Activated CD8-positive, alpha-beta T cell treated with anti-CD3 and anti-CD28 coated beads, Interleukin-2, amount 10 ng/mL, durations not matched to agents 7 days and 5 days (primary cell): ENCODE measurements at places on chromosomes 2 and 18. TPM values are rescaled to one million over a fixed set of nuclear protein-coding genes. Genes with fewer than 3 reads are reported as not detected.

DNA sequence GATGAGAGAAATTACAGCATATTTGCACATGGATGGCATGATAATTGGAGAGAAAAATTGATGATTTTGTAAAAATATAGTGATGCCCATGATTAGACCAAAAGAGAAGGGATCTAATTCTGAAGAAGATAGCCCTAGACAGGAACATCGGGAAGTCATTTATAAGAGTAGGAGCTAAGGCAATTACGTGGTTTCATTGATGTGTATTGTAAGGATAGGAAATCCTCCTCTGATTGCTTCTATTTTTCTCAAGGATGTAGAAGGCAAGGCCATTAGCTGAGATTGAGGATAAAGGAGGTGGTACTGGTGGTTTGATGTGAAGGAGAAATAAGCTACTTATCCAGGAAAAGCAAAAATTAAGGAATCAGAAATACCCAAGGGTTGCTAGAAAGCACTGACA is 176.5 kb upstream of the SOX11 start:
- no peaks in the 10 kb centered on the region for H3K27me3 ChIP-seq
- H3K4me1 ChIP-seq: no peaks in the 10 kb centered on the region
- no peaks in the 10 kb centered on the region for H3K36me3 ChIP-seq
- no peak for DNase-seq
- H3K27ac ChIP-seq: no peak overlapping the region
- no peak overlapping the region for H3K4me3 ChIP-seq

DNA sequence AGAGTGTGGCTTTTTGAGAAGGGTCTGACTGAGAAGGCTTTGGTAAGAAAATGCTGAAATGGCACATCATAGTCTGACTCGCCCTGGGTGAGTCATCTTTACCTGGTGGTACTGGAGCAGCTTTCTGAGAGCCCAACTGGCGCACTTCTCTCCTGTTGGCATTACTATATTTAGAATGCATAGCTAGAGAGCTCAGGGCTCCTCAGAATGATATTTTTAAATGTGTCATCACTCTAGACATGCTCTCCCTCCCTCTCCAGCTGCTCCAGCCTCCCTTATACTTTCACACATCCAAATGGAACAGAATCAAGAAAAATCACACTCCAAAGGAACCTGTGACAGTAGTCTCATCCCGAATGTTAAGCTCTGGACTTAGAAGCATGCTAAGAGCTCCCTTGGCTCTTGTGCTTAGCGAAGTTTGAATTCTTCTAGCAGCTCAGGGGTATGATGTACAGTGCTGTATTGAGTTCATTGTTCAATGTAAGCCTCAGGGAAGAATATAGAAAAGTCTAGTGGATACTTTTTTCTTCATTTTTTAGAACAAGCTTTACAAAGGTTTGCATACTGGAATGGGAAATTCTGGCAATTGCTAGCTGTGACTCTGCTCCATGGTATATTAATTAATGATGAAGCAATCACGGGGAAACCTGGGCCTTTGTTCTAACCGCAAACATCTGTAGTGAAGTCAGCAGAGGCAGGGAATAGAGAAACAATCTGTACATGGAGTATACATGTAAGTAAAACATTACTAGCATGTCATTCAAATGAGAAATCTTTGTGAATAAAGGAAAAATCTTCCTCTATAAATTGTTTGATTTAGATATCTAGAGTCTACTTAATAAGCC is 751.2 kb upstream of the NRXN1 start:
- no peak for DNase-seq
- H3K36me3 ChIP-seq: no peaks in the 10 kb centered on the region
- H3K27ac ChIP-seq: no peak overlapping the region
- no peaks in the 10 kb centered on the region for H3K27me3 ChIP-seq
- H3K4me1 ChIP-seq: no peaks in the 10 kb centered on the region

FAM228A gene
- not detected for total RNA-seq

IAH1 gene
- total RNA-seq: 71.7 TPM

ZAP70 gene
- 297 TPM for total RNA-seq

GAD1 gene
- 1.6 TPM for total RNA-seq

SERPINB12 gene
- not detected for total RNA-seq

DNA sequence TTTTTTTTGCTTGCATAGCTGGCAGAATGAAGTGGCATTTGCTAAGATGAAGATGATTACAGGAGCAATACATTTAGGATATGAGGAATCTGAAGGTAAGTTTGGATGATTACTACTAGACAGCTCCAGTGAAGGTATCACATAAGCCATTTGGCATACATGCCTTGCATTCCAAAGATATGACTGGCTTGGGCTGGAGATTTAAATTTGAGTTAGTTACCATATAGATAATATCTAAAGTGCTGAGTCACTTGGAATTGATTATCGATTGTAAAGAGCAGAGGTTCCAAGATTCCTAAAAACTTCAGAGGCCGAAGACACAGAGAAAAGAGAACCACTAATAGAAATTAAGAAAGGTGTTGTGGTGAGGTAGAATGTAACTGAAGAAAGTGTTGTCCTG is 1026.4 kb downstream of the DSC3 start:
- H3K27me3 ChIP-seq: no peaks in the 10 kb centered on the region
- no peaks in the 10 kb centered on the region for H3K36me3 ChIP-seq
- no peak overlapping the region for H3K27ac ChIP-seq
- H3K4me1 ChIP-seq: no peaks in the 10 kb centered on the region
- no peak for DNase-seq
- H3K4me3 ChIP-seq: no peak overlapping the region

GRCh38 chr18:63287691-63288220 is 31.8 kb downstream of the BCL2 start:
- H3K27me3 ChIP-seq: no peaks in the 10 kb centered on the region
- H3K27ac ChIP-seq: no peak overlapping the region
- no peak overlapping the region for H3K4me3 ChIP-seq
- no peak for DNase-seq
- H3K4me1 ChIP-seq: peaks cover 68% of the 10 kb centered on the region

GRCh38 chr2:134074619-134075018 is 179.3 kb upstream of the MGAT5 start:
- no peaks in the 10 kb centered on the region for H3K4me1 ChIP-seq
- H3K36me3 ChIP-seq: no peaks in the 10 kb centered on the region
- no peak overlapping the region for H3K4me3 ChIP-seq
- peaks cover 8% of the 10 kb centered on the region for H3K27me3 ChIP-seq
- no peak overlapping the region for H3K27ac ChIP-seq

- no peak overlapping the region for H3K4me3 ChIP-seq
- peaks cover 48% of the 10 kb centered on the region for H3K4me1 ChIP-seq
- no peaks in the 10 kb centered on the region for H3K27me3 ChIP-seq
- no peak overlapping the region for H3K27ac ChIP-seq
These were observed 11.2 kb downstream of the MREG start for GRCh38 chr2:216002101-216002678.

C2orf92 gene
- 4.0 TPM for total RNA-seq

IL1R1 gene
- total RNA-seq: not detected

DSEL gene
- total RNA-seq: 0.05 TPM

PER2 gene
- 14.6 TPM for total RNA-seq

DNA sequence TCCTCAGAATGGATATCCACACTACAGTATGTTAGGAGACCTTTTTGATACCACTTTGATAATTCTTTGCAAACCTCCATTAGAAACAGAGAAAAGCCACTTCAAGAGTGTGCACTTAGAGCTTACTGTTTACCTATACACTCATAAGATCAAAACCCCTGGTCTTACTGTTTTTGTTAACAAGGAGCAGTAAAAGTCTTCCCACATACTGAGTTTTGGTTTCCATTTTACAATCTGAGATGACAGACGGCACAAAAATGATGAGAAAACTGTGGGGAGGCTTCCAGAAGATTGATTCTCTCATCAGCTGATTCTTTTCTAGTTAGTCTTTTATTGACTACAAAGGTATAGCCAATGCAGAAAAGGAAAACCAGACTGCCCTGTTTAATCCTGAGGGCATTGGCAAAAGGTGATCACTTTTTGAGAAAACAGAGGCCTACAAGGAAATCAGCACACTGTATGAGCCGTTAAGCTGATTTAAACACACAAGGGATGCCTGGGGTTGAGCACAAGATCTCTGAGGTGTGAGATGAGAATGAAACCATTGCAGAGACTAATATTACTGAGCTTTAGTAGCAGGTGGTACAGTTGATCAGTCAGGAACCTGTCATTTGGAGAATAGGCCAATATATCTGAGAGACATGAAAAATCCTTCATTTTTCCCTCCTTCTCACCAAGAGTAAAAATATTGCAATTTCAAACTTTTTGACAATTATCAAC is 368.6 kb downstream of the GRB14 start:
- no peaks in the 10 kb centered on the region for H3K4me1 ChIP-seq
- no peak overlapping the region for H3K4me3 ChIP-seq
- H3K27ac ChIP-seq: no peak overlapping the region
- no peaks in the 10 kb centered on the region for H3K27me3 ChIP-seq
- H3K36me3 ChIP-seq: no peaks in the 10 kb centered on the region
- DNase-seq: no peak

DNA sequence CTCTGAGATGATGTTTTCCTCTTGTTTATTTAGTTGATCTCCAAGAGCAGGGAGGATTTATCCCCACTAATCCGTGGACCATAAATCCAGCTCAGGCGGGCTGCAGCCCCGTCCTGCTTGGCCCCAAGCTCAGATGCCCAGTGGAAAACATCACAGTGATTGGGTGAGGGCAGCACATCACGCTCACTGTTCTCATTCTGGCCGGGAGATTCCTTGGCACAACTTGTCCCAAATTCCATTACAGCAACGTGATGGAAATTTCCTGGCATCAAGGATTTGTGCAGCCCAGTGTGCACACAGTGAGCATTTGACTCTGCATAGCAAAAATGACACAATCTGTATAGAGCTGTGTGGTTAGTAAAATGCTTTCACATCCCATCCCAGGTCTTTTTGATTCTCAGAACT is 96.8 kb downstream of the VAPA start:
- no peaks in the 10 kb centered on the region for H3K27me3 ChIP-seq
- no peaks in the 10 kb centered on the region for H3K4me1 ChIP-seq
- DNase-seq: no peak

- H3K36me3 ChIP-seq: peaks cover 9% of the 10 kb centered on the region
- DNase-seq: no peak
- peaks cover 30% of the 10 kb centered on the region for H3K4me1 ChIP-seq
- peak overlapping the region; percentile 74 for H3K27ac ChIP-seq
These were observed 174.0 kb downstream of the ARL4C start for GRCh38 chr2:234322766-234323465.

C2orf66 gene
- 0.32 TPM for total RNA-seq

- DNase-seq: no peak
- no peaks in the 10 kb centered on the region for H3K27me3 ChIP-seq
- no peaks in the 10 kb centered on the region for H3K36me3 ChIP-seq
- no peaks in the 10 kb centered on the region for H3K4me1 ChIP-seq
- H3K4me3 ChIP-seq: no peak overlapping the region
- H3K27ac ChIP-seq: no peak overlapping the region
These were observed 48.9 kb downstream of the CHST9 start for GRCh38 chr18:27136208-27136535.

CDH19 gene
- not detected for total RNA-seq

GRCh38 chr2:110958346-110959119 is 162.2 kb upstream of the BCL2L11 start:
- no peak for DNase-seq
- H3K4me1 ChIP-seq: no peaks in the 10 kb centered on the region
- peaks cover 20% of the 10 kb centered on the region for H3K27me3 ChIP-seq
- no peak overlapping the region for H3K4me3 ChIP-seq
- no peaks in the 10 kb centered on the region for H3K36me3 ChIP-seq

CPO gene
- not detected for total RNA-seq

GCA gene
- total RNA-seq: 13.1 TPM

- H3K4me1 ChIP-seq: peaks cover 64% of the 10 kb centered on the region
- no peak overlapping the region for H3K4me3 ChIP-seq
- peaks cover 79% of the 10 kb centered on the region for H3K36me3 ChIP-seq
These were observed 12.7 kb downstream of the SP3 start for GRCh38 chr2:173952267-173953046.

DNA sequence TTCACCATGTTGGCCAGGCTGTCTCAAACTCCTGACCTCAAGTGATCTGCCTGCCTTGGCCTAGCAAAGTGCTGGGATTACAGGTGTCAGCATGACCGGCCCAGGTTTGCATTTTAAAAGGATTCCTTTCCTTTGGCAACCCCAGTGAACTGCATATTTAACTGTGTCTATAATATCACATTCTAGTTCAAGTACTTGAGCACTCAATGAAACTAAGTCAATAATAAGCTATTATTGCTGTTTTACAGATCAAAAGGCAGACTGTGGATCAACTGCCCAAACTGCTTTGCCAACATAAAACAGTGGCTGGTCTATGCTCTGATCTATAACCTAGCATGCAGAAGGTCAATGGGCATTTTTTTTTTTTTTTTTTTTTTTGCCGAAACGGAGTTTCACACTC is 144.5 kb downstream of the USP34 start:
- peaks cover 35% of the 10 kb centered on the region for H3K36me3 ChIP-seq
- no peak overlapping the region for H3K4me3 ChIP-seq
- DNase-seq: no peak
- H3K4me1 ChIP-seq: peaks cover 20% of the 10 kb centered on the region
- H3K27me3 ChIP-seq: no peaks in the 10 kb centered on the region

DNA sequence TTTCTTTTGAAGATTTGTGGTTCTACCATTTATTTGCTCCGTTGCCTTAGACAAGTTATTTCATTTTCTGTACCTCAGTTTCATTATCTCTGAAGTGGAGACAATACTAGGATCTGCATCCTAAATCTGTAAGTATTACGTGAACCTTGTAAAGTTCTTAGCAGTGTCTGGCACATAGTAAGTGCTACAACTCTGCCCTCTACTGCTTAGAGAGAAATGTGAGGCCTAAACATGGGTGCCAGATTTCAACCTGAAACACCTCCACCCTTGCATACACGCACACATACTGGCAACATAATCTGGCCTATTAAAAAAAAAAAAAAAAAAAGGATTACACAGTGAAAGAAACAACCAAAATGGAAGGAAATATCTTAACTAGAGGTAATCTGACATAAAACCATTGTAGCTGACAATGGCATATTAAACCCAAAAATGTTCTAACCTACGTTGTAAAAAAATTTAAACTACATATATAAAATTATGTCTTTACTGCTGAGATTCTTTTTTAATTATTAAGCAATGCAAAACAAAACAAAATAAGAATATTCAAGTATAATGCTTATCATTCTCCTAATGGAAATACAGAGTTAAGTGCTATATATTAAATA is 132.6 kb downstream of the MAP2 start:
- H3K36me3 ChIP-seq: no peaks in the 10 kb centered on the region
- H3K27ac ChIP-seq: no peak overlapping the region
- no peak overlapping the region for H3K4me3 ChIP-seq
- H3K4me1 ChIP-seq: no peaks in the 10 kb centered on the region
- no peaks in the 10 kb centered on the region for H3K27me3 ChIP-seq

- no peak for DNase-seq
- H3K27ac ChIP-seq: no peak overlapping the region
- H3K4me3 ChIP-seq: no peak overlapping the region
- no peaks in the 10 kb centered on the region for H3K36me3 ChIP-seq
These were observed 285.1 kb upstream of the MMADHC start for GRCh38 chr2:149872638-149873150.

DNA sequence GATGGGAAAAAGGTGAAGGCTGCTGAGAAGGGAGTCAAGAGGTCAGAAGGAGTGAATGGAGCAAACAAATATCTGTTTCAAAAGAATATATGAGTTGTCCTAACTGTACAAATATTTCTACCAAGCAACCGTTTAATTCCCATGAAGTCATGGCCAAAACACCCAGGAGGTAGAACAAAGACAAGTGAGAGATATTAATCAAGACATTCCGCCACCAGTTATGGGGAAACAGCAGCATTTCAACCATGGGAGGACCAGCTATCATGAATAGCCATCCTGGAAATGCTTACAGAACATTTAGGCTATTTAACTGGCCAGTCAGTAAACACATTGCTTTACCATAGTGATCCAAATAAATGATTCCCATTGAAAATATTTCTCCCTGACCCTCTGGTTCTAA is 396.3 kb downstream of the IRS1 start:
- no peaks in the 10 kb centered on the region for H3K36me3 ChIP-seq
- H3K27ac ChIP-seq: no peak overlapping the region
- peaks cover 9% of the 10 kb centered on the region for H3K27me3 ChIP-seq
- no peak for DNase-seq
- no peak overlapping the region for H3K4me3 ChIP-seq
